ENCODE measurements at places on chromosomes 3 and 15. TPM values are rescaled to one million over a fixed set of nuclear protein-coding genes. Genes with fewer than 3 reads are reported as not detected.

The A4GNT gene
- total RNA-seq: not detected

The ULK4 gene
- 20.5 TPM for total RNA-seq

The GOLGA8O gene
- 2.5 TPM for total RNA-seq

The ASB14 gene
- not detected for total RNA-seq

The CCNB2 gene
- 0.94 TPM for total RNA-seq

The SLC22A13 gene
- total RNA-seq: 0.16 TPM

The SNTN gene
- not detected for total RNA-seq

The CKMT1A gene
- total RNA-seq: 15.1 TPM

The PAQR5 gene
- 51.3 TPM for total RNA-seq

The MLF1 gene
- total RNA-seq: 16.9 TPM

The NR1I2 gene
- total RNA-seq: 0.38 TPM

The SKOR1 gene
- total RNA-seq: 0.57 TPM

The IQCF5 gene
- not detected for total RNA-seq

The CRYBG3 gene
- total RNA-seq: 20.7 TPM

The LEKR1 gene
- total RNA-seq: 1.6 TPM

The KLHL40 gene
- total RNA-seq: not detected
